ENCODE measurements at places on chromosomes 3 and 15.

GRCh38 chr15:75215107-75216004, 13.7 kb downstream of the C15orf39 start:
- no peak for DNase-seq

DNA sequence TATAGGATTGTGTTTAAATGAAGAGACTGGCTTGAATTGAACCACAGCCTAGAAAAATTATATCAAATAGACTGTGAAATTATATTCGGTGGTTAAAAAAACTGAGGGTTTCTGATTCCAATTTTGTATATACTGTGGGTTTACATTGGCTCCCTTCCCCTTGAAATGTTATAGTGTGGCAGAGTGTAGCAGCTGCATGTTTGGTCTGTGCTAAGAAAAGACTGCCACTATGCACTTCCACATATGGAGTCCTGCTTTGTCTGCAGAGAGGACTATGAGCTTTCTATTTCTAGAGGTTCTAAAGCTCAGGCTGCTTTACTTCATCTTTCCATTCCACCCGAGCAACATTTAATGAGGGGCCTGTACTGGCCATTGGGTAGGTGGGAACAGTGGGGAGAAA, 112.3 kb downstream of the P3H2 start:
- no peak for DNase-seq

DNA sequence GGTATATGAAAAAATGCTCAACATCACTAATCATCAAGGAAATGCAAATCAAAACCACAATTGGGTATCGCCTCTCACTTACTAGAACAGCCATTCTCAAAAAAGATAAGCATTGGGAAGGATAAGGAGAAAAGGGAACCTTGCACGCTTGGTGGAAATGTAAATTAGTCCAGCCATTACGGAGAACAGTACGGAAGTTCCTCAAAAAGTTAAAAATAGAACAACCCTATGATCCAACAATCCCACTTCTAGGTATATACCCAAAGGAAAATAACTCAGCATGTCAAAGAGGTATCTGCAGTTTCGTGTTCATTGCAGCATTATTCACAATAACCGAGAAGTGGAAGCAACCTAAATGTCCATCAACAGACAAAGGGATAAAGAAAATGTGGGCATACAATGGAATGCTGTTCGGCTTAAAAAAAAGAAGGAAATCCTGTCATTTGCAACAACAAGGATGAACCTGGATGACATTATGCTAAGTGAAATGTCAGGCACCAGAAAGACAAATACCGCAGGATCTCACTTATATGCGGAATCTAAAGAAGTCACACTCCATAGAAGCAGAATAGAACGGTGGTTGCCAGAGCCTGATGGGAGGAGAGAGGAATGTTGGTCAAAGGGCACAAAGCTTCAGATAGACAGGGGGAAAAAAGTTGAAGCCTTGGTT, 11.7 kb upstream of the CMTM7 start:
- DNase-seq: no peak

- no peak for DNase-seq
These were observed 576 bp upstream of the RPAP1 start for GRCh38 chr15:41544650-41545015.

DNA sequence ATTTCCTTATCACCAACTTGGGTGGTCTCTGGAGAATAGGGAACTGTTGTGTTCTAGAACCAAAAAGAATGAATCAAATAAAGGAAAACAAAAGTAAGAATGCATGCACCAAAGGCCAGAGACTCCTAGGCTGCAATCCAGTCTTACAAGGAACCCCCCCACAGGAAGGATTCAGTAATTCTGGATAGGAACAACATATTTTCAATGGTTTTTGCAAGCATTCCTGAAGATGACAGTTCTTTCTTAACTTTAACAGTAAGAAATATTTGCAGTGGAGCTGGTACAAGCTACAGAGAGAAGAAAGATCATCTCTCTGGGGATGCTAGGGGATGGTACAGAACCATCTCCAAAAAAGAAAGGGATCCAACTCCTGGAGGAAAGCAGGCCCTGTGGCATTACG, 116.2 kb upstream of the CHRM5 start:
- DNase-seq: no peak

DNA sequence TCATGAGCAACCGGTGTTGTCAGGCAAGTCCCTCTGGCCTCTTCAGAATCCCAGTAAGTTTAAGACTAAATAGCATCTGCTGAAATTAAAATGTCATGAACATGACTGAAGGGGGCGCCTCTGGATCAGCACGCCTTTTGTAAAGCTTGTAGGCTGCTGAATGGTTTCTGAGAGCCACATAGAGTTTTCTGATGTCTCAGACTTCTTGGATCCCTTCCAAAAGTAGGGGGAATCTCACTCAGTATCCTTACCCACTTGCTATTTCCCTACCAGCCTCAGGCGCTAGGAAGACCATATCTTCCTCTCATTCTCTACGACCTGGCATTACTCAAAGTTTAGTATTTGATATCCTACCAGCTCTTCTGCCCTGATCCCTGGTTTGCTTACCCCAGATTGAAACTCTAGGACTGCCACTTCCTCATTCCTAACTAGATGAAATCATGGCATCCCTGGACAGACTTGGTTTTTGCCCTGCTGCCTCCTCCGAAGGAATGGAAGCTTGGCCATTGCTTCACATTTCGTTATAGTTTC, 62.7 kb upstream of the CD47 start:
- no peak for DNase-seq

- DNase-seq: no peak
These were observed 2.6 kb upstream of the IDH3A start for GRCh38 chr15:78146425-78147154.

DNA sequence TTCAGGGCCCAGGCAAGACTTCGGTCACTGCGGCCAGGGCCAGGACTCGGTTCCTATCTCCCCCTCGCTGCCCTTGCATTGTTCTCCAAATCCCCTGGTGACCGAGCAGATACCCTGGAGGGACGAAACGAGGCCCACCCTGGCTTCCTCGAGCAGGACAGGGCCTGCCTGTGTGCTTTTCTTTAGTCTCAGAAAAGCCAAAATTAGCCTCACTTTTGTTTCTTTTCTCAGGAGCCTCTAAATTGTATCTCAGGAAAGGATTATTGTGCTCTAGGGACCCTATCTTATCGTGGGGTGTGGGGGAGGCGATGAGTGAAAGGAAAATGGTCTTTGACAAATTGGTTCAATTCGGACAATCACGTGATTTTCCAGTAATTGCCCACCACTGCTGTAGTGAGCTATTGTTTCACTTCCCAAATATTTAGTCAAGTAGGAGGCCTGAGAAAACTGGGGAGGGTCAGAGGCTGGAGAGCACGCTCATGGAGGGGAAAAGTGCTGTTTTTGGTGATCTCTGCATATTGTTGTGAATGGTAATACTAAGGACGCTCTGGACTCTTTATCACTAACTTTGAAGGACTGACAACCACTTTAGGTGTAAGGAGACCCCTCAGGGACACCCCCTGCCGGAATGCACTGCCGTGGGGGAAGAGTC, 61.6 kb downstream of the TMEM44 start:
- no peak for DNase-seq

DNA sequence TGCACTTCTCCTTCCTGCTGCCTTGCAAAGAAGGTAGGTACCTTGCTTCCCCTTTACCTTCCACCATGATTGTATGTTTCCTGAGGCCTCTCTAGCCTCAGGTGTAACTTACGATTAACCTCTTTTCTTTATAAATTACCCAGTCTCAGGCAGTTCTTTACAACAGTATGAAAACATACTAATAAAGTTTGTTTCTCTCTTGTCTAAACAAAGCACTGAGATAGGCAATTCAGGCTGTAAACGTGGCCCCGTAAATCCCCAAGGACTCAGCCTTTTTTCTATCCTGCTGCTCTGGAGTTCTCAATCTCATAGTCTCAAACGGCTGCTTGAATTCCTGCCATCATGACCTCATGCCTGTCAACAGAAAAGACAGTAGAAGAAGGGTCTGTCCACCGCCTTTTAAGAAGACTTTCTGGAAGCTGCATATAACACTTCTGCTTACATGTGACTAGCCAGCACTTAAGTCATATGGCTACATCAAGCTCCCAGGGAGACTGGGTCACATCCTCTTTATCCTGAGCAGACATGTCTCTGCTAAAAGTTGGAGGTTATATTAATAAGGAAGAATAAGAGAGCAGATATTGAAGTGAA, 257.8 kb downstream of the EBLN2 start:
- DNase-seq: no peak

- DNase-seq: no peak
These were observed 349.4 kb downstream of the DOCK3 start for GRCh38 chr3:51024121-51024520.

DNA sequence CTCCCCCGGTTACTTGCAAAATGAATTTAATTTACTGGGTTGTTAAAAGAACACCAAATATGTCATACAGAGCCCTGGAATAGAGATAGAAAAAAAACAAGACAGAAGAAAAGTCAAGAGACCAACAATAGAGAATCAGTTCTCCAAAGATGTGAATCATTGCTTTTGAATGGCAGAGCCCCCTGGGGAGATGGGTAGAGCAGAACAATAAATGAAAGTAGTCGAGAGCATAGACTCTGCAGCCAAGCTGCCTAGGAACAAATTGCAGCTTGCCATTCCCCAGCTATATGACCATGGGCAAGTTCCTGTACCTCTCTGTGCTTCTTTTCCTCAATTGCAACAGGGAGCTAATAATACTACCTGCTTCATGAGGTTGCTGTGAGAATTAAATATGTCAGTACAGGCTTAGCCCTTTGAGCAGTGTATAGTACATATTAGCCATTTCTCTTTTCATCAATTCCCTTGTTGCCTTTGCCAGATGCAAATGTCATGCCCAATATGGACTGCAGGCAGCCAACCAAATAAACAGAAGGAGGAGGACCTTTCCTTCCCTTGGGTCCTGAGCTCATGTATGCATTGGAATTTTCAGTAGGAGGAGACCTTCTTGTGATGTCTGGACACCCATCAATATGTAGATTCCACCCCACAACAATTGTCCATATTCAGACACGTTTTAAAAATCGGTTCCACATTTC, 25.0 kb upstream of the BFSP2 start:
- DNase-seq: no peak

DNA sequence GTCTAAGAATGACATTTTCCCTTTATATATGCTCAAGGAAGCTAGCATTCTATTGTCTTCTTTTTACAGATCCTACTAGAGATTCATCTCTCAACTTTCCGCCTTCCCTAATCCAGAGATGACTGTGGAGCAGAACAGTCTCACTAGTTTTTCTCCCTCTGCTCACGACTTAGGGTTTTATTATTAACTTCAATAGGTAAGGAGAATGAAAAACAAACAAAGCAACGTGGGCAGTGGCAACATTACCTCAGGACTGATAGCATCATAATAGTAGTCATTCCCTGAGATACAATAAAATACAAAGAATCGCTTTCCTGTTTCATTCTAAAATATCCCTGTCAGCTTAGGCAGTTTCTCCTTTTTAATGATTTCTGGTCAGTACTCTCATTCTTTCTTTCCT, 154.3 kb upstream of the PLAAT1 start:
- no peak for DNase-seq

DNA sequence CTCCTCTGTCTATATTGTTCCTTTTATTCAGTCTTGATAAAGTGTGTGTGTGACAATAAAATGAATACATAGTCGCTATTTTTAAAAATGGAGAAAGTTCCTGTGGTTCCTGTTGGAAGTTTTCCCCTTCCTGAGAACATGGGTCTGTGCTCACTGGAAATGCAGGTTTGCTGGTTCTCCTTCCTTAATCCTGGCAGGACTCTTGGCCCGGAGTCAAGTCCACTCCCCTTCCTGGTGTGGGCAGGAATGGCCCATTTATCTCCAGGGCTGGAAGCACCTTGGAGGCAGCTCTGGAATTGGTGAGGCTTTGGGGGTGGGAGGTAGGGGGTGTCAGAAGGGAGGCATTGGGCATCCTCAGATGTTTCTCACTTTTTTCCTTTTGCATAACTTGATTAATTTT, 30.1 kb downstream of the FOXL2 start:
- DNase-seq: no peak

DNA sequence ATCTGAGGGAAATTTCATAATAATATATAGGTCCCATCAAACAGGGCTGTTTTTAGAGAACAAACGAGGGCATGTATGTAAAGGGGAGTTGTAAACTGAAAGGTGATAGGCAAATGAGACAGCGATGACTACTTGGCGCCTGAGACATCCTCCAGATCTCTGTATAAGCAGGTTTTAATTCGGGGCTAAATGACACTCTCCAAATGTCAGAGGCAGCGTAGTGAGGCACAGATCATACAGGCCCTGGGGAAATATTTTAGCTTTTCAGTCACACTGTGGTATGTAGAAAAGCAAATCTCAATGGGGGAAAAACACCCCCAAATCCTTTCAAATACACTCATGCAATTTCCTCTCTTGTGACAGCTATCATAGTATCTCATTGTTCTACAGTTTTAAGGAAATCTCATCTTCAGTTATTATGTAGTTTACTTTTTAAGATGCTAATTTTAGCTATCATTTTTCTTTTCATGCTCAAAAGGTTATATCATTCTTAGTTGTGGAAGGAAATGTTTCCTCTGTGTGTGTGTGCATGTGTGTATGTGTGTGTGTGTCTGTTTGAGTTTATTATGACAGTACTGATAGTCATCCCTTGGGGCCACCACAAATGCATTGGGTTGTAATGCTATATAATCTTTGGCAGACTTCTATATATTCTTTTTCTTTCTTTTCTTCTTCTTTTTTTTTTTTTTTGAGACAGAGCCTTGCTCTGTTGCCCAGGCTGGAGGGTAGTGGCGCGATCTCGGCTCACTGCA, 1.1 kb downstream of the TPRG1 start:
- no peak for DNase-seq

DNA sequence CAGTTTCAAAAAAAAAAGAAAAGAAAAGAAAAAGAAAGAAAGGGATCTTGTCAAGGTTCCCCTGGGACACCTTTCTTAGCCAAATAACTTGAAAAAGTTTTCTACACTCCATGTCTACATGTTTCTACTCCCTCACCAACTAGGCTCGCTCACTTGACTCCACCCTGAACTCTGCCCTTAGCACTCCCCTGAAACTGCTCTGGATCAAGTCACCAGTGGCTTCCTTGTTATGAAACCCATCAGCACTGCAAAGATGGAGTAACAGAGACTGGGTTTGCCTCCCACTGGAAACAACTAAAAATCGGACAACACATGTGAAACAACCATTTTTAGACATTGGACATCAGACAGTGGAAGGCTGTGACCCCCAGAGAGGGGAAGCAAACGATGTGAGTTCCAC, 36.8 kb downstream of the TMEM40 start:
- DNase-seq: no peak

DNA sequence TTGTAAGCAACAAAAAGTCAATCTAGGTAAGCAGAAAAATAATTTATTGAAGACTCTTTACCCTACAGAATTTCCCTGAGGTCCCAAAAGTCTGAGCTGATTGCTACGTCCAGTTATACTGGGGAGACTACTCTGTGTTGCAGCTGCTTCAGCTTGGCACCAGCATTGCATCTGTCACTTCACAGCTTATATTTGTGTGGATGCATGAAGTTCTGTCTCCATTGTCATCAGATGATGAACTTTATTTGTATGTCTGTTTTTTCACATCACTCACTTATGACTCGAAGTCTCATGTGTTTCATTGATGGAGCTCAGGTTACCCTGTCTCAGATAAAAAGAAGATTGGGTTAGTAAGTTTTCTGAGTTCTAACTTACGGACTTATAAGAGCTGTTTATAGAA, 75.3 kb upstream of the LRRFIP2 start:
- no peak for DNase-seq
